ENCODE measurements at places on chromosomes 3 and 15. TPM values are rescaled to one million over a fixed set of nuclear protein-coding genes. Genes with fewer than 3 reads are reported as not detected.

- peaks cover 10% of the 10 kb centered on the region for H3K4me1 ChIP-seq
- no peaks in the 10 kb centered on the region for H3K36me3 ChIP-seq
- H3K27ac ChIP-seq: no peak overlapping the region
- H3K4me3 ChIP-seq: no peak overlapping the region
- ATAC-seq: no peak
- H3K27me3 ChIP-seq: no peaks in the 10 kb centered on the region
Observed at GRCh38 chr15:97457203-97457847, 503.2 kb upstream of the ARRDC4 start.

- H3K4me3 ChIP-seq: peak overlapping the region; percentile 53
- H3K27me3 ChIP-seq: no peaks in the 10 kb centered on the region
- H3K4me1 ChIP-seq: no peaks in the 10 kb centered on the region
- H3K27ac ChIP-seq: peak overlapping the region; percentile 95
Observed at GRCh38 chr3:194584320-194584776, 48.9 kb downstream of the TMEM44 start.

Gene IMPG2
- 0.96 TPM for total RNA-seq

DNA sequence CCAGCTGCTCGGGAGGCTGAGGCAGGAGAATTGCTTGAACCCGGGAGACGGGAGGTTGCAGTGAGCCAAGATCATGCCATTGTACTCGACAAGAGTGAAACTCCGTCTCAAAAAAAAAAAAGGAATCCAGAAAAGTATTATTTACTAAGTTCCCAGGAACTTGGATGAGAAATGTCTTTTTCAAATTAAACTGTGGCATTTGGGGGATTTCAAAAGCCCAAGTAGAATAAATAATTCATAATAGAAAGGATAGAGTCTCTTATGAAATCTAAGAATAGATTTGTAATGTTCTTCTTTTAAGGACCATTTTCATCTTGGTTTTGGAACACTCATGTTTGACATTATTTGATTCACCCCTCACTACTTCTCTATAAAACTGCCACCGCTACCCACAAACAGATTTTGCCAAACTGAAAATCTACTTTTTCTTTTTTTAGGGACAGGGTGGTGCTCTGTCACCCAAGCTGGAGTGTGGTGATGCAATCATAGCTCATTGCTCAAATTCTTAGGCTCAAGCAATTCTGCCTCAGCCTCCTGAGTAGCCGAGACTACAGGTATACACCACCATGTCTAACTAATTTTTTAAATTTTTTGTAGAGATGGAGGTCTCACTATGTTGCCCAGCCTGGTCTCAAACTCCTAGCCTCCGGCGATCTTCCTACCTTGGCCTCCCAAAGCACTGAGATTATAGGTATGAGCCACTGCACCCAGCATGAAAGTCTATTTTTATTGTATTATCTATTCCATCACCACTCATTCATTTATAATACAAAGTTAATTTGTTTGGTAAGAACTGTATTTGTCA is 99.3 kb downstream of the SENP2 start:
- H3K36me3 ChIP-seq: no peaks in the 10 kb centered on the region
- peaks cover 15% of the 10 kb centered on the region for H3K27me3 ChIP-seq
- H3K4me3 ChIP-seq: no peak overlapping the region
- no peak overlapping the region for H3K27ac ChIP-seq

GRCh38 chr15:60673166-60673565 is 194.2 kb upstream of the ICE2 start:
- no peaks in the 10 kb centered on the region for H3K36me3 ChIP-seq
- no peak overlapping the region for H3K4me3 ChIP-seq
- no peak overlapping the region for H3K27ac ChIP-seq
- no peaks in the 10 kb centered on the region for H3K27me3 ChIP-seq

Gene TTLL13
- total RNA-seq: not detected

Gene ZPLD1
- total RNA-seq: 0.47 TPM

Gene GOLGA8Q
- total RNA-seq: 7.5 TPM

- no peaks in the 10 kb centered on the region for H3K27me3 ChIP-seq
- no peaks in the 10 kb centered on the region for H3K36me3 ChIP-seq
- H3K4me3 ChIP-seq: no peak overlapping the region
- ATAC-seq: no peak
Observed at GRCh38 chr3:58704745-58705144, 38.2 kb upstream of the FAM3D start.

Gene NR1I2
- total RNA-seq: not detected

Gene LRRC15
- not detected for total RNA-seq

- H3K27ac ChIP-seq: peak overlapping the region; percentile 7
- no peak overlapping the region for H3K4me3 ChIP-seq
- peaks cover 24% of the 10 kb centered on the region for H3K4me1 ChIP-seq
- H3K36me3 ChIP-seq: no peaks in the 10 kb centered on the region
Observed at GRCh38 chr3:120470870-120471269, 20.1 kb upstream of the FSTL1 start.

Gene FMN1
- 10.9 TPM for total RNA-seq

- H3K27ac ChIP-seq: no peak overlapping the region
- no peak for ATAC-seq
- no peaks in the 10 kb centered on the region for H3K36me3 ChIP-seq
- H3K4me1 ChIP-seq: peaks cover 17% of the 10 kb centered on the region
- no peak overlapping the region for H3K4me3 ChIP-seq
Observed at GRCh38 chr3:127545711-127546457, 44.6 kb downstream of the TPRA1 start.
